Stimulated activated CD8-positive, alpha-beta memory T cell treated with anti-CD3 and anti-CD28 coated beads, Interleukin-15, amount 100 ng/mL, for 24 hours (primary cell): ENCODE measurements at places on chromosomes 4 and X.

GRCh38 chr4:41819621-41820020 lies 71.1 kb upstream of the PHOX2B start:
- DNase-seq: no peak

DNA sequence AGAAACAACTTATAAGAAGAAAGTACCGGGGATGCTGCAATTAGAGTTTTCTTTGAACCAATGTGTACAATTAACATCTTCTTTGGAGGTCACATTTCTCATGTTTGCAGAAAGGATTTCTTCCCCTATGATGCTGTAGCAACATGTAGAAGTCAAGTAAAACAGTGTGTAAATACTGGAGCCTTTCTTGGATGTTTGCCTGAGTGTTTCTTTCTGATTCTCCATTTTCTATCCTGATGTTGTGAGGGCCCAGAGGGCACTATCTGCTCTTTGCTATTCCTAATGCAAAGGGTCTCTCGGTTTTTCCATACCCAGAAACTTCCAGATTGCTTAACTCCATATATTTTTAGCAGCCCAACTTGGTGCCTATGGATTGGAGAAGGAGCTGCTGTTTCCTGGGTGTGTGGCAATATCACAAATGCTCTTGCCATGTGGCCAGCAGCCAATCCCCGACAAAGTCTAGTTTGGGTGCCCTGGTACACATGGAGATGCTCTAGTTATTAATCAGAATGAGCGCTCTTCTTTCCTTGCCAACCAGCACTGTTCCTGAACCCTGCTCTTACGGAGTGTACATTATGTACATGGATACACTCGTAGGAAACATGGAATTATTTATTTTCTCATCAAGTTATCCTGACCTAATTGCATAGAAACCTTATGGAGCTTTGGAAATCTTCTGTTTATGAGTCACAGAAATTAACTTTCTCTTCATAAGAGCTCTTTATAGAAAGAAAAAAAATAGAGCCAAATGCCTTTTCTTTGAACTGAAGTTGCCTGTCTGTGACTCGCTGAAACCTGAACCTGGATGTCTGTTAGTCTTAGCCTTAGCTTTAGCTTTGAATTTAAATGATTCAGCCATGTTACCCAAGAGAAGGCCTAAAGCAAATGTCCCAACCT lies 67.0 kb upstream of the GPC4 start:
- no peak for DNase-seq

DNA sequence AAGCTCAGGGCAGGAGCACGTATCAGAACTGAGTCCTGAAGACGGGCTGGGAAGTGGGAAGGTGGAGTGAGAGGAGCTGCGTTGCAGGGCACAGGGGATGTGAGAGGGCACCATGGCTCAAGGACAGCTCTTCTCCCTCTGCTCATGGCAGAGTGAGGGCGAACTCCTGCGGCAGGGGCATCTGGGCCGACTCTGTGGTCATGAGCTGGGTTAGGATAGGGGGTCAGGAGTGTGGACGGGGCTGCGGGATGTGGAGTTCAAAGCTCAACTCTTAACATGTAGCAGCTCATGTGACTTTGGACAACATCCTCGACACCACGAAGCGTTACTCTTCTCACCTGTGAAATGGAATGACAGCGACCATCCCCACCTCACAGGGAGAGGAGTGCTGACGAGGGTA lies 19.4 kb upstream of the SORCS2 start:
- no peak for DNase-seq

- DNase-seq: no peak
Measured at GRCh38 chrX:113977887-113978286, 606.0 kb upstream of the HTR2C start.

DNA sequence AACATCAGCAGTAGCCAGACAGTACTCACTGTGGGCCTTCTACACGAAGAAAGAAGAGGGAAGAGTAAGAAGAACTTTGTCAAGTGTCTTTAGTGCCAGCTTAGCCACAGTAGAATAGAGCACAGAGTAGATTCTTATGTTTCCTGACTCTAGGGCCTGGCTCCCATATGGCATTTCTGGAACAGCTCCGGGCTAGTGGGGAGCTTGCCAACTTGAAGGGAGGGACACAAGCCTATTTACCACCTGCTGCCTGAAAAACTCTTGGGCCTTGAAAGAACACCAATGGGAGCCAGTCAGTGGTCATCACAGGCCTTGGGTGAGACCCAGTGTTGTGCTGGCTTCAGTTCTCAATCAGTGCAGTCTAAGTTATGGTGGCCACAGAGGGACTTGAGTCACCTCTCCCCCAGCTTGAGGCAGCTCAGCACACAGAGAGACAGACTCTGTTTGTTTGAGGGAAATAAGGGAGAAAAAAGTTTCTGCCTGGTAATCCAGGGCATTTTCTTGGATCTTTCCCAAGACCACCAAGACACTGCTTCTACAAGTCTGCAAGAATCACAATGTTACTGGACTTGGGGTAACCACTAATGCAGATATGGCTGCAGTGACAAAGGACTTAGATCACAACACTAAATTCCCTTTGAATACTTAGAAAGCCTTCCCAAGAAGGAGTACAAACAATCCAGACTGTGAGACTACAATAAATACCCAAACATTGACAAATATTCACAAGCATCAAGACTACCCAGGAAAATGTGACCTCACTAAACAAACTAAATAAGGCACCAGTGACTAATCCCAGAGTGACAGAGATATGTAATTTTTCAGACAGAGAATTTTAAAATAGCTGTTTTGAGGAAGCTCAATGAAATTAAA lies 261.0 kb upstream of the NDST3 start:
- no peak for DNase-seq

DNA sequence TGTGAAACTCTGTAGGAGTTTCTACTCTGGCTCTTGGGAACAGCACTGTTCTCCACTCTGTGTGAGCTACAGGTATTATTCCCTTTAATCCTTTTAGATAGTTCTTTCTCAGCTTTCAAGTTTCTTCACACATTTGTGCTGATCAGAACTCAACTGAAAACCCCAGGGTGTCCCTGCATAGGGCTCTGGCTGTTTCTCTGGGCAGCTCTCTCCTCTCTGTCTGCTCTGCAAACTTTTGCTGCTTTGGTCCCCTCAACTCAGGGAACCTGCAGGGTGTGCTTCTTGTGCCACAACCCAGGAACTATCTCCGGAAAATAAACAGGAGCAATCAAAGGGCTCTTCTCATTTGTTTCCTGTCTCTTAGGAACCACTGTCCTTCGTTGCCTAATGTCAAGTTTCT lies 196.6 kb upstream of the GABRA2 start:
- no peak for DNase-seq

DNA sequence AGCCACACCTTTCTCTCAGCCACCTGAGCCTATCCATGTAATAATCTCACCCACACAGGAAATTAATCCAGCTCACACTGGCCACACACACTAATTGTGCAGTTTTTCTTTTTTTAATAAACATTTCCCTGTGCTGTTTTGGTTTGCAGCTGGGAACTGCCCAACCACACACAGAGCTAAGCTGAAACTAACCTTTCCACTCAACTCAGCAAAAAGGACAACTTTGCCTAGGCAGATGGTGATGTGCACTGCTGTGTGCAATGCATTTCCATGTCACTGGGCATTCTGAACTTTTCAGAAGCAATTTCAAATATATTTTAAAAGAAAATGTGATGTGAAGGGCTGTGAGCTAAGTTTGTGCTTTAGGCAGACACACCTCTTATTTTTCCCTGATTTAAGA lies 70.0 kb upstream of the TLL1 start:
- DNase-seq: no peak

DNA sequence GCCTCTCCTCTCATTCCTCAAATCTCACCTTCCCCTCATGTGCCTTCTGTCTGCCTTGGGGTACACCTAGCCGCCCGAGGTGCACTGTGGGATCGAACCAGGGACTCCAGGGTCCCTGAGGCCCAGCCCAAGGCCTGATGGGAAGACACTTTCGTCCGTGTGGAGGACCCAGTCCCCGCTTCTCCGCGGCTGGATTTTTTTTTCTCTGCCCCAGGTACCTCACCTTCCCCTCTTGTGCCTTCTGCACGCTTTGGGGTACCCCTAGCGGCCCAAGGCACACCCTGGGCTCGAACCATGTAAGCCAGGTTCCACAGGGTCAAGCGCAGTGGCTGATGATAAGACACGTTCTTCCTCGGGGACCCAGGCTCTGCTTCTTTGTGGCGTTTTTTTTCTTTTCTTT lies 530.7 kb downstream of the CWH43 start:
- DNase-seq: no peak

GRCh38 chrX:50211510-50211909 lies 6.9 kb downstream of the CCNB3 start:
- no peak for DNase-seq
